Fibroblast of the aortic adventitia (primary cell): ENCODE measurements at places on chromosomes 11 and 22. TPM values are rescaled to one million over a fixed set of nuclear protein-coding genes. Genes with fewer than 3 reads are reported as not detected.

Gene KCNE3
- 0.18 and 5.9 TPM in 2 replicates for total RNA-seq

Gene FBLN1
- 335 and 561 TPM in 2 replicates for total RNA-seq

Gene PRDM11
- total RNA-seq, result 3.4 and 5.3 TPM in 2 replicates

Gene SCT
- total RNA-seq, result not detected in 2 replicates

Gene SCGB1D2
- total RNA-seq, result not detected in 2 replicates

Gene CCDC116
- 0.18 and 0.25 TPM in 2 replicates for total RNA-seq

Gene OR52N4
- total RNA-seq, result not detected in 2 replicates

Gene ADM
- 103 and 348 TPM in 2 replicates for total RNA-seq

Gene CCDC81
- total RNA-seq, result 0.36 and 2.6 TPM in 2 replicates

Gene SCGB1D1
- not detected in 2 replicates for total RNA-seq

Gene ANKK1
- total RNA-seq, result not detected in 2 replicates

Gene C11orf42
- total RNA-seq, result not detected in 2 replicates

Gene PICK1
- total RNA-seq, result 6.5 and 14.5 TPM in 2 replicates

Gene SF3B2
- total RNA-seq, result 158 and 255 TPM in 2 replicates

Gene KRTAP5-10
- total RNA-seq, result not detected in 2 replicates

Gene MICALL1
- total RNA-seq, result 13.2 and 24.7 TPM in 2 replicates

Gene CARS1
- 51.6 and 95.8 TPM in 2 replicates for total RNA-seq

Gene MEN1
- total RNA-seq, result 6.2 and 15.9 TPM in 2 replicates

Gene UBE2L6
- 30.6 and 41.1 TPM in 2 replicates for total RNA-seq

Gene SOX10
- not detected in 2 replicates for total RNA-seq

Gene POU2AF2
- not detected in 2 replicates for total RNA-seq

Gene CCDC15
- total RNA-seq, result 3.6 and 9.8 TPM in 2 replicates
